Amniotic epithelial cell (primary cell): ENCODE measurements at places on chromosomes 11 and 22.

- no peak for DNase-seq
These were observed 150.6 kb downstream of the CEP164 start for GRCh38 chr11:117478126-117478860.

GRCh38 chr11:2995893-2996554 lies 3.9 kb upstream of the NAP1L4 start:
- no peak for DNase-seq

- DNase-seq = no peak
These were observed 8.7 kb downstream of the YAP1 start for GRCh38 chr11:102118937-102119336.

- no peak for DNase-seq
These were observed 14.2 kb upstream of the APOL6 start for GRCh38 chr22:35634015-35634414.

DNA sequence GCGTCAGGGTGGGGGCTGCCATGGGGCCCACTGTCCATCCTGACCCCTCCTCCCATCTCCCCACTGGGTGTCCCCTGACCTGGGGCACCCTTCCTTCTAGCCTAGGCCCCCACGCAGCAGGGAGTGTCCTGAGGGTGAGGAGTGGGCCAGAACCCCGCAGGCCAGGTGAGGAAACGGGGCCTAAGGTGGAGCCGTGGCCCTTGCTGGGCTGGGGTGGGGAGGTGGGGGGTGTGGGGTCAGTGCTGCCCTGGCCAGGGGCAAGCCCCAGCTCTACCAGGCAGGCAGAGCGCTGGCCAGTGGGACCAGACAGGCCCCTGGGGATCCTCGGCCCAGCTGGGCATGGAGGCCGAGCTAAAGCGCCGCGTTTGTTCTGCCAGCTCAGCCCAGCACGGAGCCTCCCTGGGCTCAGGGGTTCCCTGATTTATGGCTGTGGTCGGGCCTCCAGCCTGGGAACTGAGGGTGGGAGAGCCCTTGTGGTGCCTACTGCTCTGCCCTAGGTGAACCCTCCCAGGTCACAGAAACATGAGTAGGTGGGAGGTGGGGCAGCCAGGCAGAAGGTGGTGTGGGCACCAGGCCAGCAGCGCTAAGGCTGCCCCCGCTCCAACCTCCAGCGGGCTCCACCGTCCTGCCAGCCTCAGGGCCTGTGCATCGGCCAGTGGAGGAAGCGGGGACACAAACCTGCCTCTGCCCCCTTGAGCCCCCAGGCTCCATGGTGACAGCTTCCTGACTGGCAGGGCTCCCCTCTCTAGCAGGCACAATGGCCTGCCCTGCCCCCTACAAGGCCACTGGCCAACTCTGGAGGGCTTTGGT lies 22.4 kb downstream of the TRMU start:
- peak; percentile 7 for DNase-seq

DNA sequence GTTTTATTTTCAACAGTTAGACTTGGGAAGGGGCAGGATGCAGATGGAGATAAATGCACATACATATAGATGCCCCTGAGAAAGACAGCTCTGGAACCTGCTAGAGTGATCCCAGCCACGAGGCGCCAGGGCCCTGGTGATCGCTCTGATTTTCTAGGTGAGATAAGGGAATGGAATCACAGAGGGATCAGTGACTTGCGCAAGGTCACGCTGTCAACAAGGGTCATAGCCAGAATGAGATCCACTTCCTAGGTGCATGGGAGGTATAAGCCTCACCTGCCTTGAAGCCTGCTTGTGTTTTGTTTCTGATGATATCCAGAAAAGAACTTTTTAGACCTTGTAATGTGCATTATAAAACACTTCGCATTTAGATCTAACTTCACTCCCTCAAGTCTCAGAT lies 47.5 kb downstream of the ZBTB16 start:
- DNase-seq = no peak

DNA sequence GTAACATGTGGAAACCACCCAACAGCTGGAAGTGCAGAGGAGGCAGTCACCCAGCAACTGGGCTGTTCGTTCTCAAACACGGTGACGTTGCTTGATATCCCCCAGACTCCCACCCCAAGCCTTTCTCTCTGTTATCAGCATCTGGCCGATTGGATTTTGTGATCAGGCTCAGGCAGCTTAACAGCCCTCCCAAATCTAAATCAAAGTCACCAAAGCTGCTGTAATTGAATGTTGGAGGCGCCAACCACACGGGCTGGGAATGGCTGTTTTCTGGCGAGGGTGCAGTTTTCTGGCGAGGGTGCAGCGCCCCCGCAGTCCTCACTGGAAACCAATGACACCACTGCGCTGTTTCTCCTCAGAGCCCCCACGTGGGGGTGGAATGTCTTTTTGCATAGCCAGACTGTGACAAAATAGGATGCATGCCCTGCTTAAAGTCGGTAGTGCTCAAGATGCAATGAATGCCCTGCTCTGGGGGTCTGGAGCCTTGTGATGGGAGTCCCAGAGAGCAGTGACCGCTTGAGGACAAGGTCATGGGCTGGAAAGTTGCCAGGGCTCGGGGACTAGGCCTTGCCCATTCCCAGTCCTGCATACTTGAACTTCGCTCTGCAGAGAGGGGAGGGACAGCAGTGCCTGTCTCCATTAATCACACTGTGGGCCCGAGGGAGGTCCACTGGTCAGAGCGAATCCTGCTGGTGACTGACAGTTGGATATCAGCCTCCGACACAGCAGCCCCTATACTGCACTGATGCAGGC lies 105.3 kb downstream of the MORC2 start:
- DNase-seq = no peak

GRCh38 chr11:131756479-131757110 lies 386.2 kb downstream of the NTM start:
- DNase-seq = no peak
